ENCODE measurements at places on chromosomes 12 and 14. TPM values are rescaled to one million over a fixed set of nuclear protein-coding genes. Genes with fewer than 3 reads are reported as not detected.

GRCh38 chr12:52036587-52037171, 14.6 kb upstream of the NR4A1 start:
- DNase-seq, result peak; percentile 88

DNA sequence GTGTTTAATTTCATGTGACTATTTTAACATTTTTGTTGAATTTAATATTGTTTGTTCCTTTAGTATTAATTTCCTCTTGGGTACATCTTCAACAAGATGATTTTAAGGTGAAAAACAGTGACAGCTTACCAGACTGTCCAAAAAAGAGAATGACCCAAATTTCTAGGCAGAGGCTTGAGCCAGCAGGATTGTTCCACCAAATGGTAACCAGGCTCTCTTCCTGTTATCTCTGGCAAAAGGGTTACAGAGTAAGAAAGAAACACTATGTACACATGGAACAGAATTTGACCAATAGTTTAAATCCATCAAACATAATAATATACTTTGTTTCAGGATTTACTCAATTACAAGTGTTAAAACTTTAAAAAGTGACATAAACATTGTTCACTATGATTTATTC, 39.0 kb downstream of the YAF2 start:
- DNase-seq, result no peak

GRCh38 chr12:6376079-6376869, 911 bp upstream of the SCNN1A start:
- no peak for DNase-seq

Gene NGB
- not detected for total RNA-seq

DNA sequence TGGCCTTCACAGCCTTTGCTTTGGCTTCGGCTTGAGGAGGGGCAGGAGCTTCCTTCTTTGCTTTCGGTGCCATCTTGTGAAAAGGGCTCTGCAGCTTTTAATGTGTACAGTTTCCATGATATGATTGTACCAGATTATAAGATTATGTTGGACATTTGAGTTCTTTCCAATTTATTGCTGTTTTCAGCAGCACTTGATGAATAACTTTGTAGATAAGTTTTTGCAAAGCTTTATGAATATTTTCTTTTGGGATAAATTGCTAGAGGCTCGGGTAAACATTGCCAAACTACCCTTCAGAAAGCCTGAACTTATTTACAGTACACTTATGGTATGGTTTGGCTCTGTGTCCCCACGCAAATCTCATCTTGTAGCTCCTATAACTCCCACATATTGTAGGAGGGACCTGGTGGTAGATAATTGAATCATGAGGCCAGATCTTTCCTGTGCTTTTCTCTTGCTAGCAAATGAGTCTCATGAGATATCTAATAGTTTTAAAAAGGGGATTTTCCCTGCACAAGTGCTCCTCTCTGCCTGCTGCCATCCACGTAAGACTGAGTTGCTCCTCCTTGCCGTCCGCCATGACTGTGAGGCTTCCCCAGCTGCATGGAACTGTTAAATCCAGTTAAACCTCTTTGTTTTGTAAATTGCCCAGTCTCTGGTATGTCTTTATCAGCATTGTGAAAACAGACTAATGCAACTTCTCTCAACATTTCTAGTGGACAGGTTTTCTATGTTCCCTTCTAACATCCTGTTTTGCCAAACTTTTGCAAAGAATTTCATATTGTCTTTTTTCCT, 70.4 kb downstream of the RCOR1 start:
- no peak for DNase-seq

DNA sequence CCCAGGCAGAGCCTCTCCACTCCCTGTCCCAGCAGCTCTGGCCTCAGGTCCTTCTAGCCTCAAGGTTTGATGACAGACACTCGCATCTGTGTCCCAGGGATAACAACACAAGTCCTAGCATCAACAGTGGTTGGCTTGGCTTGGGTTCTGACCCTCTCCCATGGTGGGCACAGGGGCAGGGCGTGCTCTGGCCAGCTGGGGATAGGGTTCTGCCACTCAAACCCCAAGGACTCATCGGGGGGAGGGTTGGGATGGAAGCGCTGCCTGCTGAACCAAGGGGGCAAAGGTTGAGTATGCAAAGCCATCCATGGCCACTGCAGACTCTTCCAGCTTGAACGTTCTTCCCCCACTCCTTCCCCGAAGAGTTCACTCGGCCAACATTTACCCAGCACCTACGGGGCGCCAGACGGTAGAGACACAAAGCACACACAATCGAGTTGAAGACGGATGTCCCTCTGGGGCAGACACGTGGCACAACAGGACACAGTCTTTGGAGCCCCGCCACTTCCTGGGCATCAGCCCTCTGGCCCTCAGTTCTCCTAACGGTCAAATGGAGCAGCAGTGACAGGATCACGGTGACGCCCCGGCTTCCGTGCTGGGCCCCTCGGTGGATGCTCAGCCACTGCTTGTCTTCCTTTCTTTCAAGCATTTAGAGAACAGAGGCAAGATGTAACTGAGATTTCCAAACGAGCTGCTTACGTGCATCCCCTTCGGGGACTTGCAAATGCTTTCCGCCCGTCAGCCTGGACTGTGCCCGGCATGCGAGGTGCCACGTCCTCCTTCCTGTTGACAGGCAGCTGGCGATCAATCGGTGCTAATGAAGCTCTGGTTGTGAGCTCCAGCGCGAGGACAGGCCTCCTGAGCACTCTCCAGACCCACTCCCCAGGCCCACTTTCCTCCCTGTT, 42.6 kb downstream of the DLK1 start:
- DNase-seq, result no peak

- DNase-seq, result no peak
Measured at GRCh38 chr12:111437816-111438454, 32.2 kb downstream of the SH2B3 start.

GRCh38 chr12:69473262-69473661, 3.1 kb downstream of the FRS2 start:
- DNase-seq, result no peak

Gene GPR65
- total RNA-seq, result 5.3 TPM

GRCh38 chr14:106268013-106268727, 741.8 kb downstream of the TMEM121 start:
- peak; percentile 70 for DNase-seq

Gene SLC17A8
- total RNA-seq, result not detected

GRCh38 chr14:68363843-68364767, 428.8 kb downstream of the ZFP36L1 start:
- DNase-seq, result no peak

DNA sequence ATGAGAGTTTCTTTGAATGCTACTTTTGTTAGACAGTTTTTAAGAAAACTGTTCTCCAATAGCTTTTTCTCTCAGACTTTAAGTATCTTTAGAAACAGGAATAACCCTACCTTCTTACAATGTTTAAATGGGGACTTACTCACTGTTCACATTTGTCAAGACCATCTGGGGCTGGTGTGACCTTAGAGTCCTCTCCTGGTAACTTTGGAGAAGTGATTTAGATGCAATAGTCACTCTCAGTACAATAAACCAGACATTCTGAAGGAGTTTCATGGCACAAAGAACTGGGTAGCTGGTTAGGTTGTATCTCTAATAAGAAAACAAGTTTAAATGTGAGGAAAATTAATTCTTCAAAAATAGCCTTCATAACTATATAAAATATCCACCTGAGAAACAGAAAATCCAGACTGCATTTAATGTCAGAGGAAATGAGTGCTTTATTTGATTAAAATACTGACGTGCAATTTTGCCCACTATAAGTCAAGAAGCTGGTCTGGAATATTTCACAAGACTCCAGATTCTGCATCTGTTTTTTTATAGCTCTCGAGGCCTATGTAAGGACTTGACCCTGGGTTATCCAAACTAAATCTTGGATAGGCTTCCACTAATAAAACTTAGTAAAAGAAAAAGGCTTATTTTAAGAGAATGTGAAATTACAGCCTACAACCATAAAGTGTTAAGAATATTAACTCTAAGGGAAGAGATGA, 108.7 kb downstream of the PTGER2 start:
- DNase-seq, result no peak

Gene COX8C
- total RNA-seq, result not detected

Gene NR2C1
- 14.1 TPM for total RNA-seq

GRCh38 chr12:66199831-66200509, 11.0 kb downstream of the IRAK3 start:
- no peak for DNase-seq

- no peak for DNase-seq
Measured at GRCh38 chr12:76272287-76272686, 75.9 kb downstream of the BBS10 start.

Gene FOS
- total RNA-seq, result 19.5 TPM

Gene TMEM120B
- 17.7 TPM for total RNA-seq

GRCh38 chr12:57497223-57498131, 9.6 kb downstream of the MARS1 start:
- no peak for DNase-seq

- DNase-seq, result no peak
Measured at GRCh38 chr14:22460461-22461195, 128.4 kb downstream of the DAD1 start.

DNA sequence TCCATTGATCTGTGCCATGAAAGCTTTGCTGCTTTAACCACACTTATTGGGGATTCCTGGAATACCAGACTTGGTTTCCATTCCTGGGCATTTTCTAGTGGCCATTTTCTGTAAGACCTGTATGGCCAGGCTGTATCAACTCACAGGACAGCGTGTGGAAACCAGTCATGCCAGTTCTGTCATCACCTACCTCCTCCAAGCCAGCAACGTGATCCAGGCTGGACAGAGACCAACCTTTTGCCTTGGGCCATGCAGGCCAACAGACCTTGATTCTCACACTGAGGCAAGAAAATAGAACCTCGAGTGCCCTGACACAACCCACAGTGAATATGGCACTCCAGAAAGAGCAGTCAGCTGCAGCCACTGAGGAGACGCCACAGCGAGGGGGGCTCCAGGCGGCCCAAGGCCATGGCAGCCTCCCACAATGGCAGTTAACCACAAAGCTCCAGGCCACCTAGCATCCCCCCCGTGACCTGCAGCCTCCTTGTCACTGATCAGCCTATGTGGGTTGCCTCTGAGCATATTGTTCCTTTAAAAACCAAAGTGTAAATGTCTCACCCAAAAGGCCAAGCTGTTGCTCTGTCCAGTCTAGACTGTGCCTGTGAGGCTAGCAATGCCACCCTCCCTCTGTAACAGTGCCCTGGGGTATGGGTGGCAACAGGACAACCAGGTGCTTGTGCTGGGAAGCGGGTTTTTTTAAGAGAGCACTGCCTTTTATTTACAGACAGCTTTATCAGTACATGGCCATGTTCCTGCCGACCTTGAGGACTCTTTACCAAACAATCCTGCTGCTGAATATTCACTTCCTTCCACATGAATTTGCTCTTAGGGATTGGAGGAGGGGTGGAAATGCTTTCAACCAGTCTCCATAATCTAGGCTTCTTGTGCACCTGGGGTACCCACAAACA, 168.7 kb upstream of the HIF1A start:
- DNase-seq, result no peak

Gene KLHL33
- total RNA-seq, result not detected

GRCh38 chr14:93103392-93104080, 12.2 kb downstream of the ITPK1 start:
- peak; percentile 47 for DNase-seq

DNA sequence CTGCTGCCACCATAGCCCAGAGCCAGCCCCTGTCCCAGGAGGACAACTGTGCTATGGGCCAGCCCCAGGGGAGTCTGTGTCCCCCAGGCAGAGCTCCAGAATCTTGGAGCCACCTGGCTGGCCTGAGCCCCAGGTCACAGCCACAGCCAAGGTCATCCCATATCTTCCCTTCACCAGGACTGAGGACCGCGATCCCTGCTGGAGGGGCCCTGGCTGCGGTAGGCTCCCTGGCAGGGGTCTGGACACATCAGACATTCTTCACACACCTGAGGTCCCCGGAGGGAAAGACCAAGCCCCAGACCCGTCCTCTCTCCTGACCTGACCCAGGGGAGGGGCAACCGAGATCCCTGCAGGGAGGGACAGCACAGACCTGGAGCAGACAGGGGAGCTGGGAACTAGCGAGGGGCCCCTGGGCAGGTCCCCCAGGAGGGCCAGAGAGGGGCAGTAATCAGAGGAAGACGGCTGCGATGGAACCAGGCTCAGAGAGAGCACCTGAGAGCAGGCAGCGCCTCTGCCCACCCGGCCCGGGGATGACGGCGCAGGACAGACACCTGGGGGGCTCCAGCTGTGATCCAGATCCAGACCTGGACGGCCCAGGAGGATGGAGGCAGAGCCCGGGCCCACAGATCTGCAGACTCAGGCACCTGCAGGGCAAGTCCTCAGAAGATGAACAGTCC, 103.2 kb upstream of the EIF5 start:
- DNase-seq, result no peak

Gene WNT1
- total RNA-seq, result not detected

- DNase-seq, result no peak
Measured at GRCh38 chr12:66979251-66979650, 289.9 kb upstream of the CAND1 start.

Gene HOXC6
- total RNA-seq, result not detected

DNA sequence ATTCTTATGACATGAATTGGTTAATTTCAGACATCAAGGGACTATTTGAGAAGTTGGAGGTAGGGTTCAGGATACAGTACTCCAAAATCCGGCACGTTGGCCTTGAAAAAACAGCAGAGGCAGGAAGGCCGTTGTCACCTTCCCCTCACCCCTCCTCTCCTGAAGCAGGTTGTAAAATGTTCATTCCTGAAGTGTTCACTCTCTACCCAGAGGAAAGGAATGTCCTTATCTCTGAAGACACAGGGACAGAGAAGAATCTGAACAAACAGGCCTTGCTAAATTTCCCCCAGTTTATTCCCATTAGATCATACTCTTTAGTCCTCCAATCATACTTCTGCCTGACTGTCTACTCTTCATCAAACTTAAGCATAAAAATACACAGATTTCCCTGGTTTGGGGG, 313.6 kb downstream of the ZFP36L1 start:
- no peak for DNase-seq

DNA sequence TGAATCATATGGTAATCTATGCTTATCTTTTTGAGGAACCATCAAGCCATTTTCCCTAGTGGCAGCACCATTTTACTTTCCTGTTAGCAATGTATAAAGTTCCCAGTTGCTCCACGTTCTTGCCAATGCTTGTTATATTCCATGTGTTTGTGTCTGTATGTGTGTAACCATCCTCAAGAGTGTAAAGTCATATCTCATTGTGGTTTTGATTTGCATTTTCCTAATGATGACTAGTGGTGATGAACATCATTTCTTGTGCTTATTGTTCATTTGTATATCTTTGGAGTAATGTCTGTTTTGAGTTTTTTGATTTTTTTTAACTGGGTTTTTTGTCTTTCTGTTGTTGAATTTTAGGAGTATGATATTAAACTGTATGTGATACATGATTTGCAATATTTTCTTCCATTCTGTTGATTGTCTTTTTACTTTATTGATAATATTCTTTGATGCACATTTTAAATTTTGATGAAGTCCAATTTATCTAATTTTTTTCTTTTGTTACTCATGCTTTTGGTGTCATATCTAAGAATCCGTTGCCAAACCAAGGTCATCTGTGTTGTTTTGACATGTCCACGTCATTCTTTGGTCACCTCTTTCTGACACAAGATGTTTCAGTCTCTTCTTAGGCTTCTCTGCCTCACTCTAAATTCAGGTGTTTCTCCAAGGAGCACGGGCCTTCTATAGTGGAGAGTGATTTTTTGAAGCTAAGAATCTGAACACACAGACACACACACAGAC, 36.1 kb downstream of the PPHLN1 start:
- no peak for DNase-seq

GRCh38 chr12:51020448-51021182, 5.6 kb downstream of the SLC11A2 start:
- no peak for DNase-seq
